AML-193 (cell line): ENCODE measurements at places on chromosomes 2 and 18.

GRCh38 chr2:233439191-233439590 lies 84.9 kb downstream of the DGKD start:
- DNase-seq, result no peak

DNA sequence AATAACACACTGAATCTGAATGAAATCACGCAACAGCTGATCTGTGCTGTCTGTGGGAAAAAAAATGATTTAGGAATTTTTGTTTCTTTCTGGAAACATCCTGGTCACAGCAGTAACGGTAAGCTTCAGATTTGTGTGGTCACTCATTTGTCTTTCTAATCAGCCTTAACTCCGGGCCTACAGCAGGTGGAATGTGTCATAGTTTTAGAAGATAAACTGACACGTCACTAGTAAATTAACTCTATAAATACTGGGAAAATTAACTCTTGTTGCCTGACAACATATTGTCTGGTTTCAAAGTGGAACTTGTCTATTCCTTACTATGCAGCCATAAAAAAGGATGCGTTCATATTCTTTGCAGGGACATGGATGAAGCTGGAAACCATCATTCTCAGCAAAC lies 58.1 kb upstream of the NCK2 start:
- no peak for DNase-seq

DNA sequence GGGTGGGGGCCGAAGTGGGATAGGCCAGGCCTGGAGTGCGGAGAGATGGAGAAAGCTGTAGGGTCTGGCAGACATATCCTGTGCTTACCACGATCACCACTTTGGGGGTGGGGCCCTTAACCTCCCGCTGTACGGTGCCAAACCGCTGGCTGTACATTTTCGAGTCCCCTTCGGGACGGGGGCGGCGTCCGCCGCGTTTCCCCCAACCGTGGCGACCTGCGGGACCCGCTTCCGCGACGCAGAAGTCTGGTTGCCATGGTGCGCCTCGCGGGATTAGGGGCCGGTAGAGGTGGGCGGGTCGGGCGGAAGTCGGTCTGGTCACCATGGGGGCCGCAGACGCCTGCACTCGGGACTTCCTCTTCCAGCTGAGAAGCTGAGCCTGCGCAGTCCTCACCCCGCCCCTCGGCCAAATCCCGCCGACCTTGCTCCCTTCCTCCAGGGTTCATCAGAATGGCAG lies at the start of gene CFAP53:
Gene CFAP53 (minus strand): TSS at position 248 of the 457 bp plus-strand sequence. CDS start 91 bp downstream, at position 157.
- DNase-seq, result peak; percentile 83

DNA sequence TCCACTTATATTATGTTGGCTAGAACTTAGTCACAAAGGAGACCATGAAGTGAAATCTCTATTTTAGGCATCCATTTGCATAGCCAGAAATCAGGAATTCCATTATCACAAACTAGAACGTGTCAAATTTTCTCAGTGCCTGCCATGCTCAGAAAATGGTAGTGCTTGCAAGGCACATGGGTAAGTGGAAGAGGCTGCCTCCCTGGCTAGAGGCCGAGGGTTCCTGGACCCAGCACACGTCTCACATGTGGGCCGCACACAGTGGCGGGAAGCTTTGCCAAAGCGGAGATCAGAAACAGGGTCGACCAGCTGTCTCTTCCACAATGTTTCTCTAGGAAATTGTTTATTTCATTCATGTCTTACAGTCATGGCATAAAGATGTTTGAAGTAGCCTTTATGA lies 42.3 kb downstream of the TRAF3IP1 start:
- DNase-seq, result no peak

GRCh38 chr18:62839874-62840713 lies 124.8 kb downstream of the PHLPP1 start:
- DNase-seq, result no peak

GRCh38 chr18:7064346-7064745 lies 53.3 kb downstream of the LAMA1 start:
- no peak for DNase-seq

DNA sequence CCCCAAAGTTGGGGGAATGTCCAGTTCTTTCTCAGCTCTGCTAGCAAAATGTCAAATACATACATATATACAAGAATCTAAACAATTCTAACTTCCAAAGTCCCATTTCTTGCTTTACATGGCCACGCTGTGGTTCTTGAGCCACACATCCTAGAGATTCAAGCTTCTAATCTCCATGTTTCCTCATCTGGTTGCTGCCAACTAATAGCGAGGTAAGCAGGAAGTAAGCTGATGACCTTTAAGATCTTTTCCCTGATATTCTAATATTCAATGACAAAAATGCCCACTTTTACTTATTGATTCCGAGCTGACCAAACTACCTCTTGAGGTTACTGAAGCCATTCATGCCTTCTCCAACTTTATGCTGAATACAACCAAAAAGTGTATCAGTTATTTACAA lies 3.3 kb downstream of the VPS54 start:
- no peak for DNase-seq

- DNase-seq, result no peak
Measured at GRCh38 chr2:117820444-117820843, 6.0 kb downstream of the DDX18 start.

- no peak for DNase-seq
Measured at GRCh38 chr18:75981102-75981501, 513.9 kb downstream of the ZNF516 start.

GRCh38 chr18:30748541-30748940 lies 294.0 kb downstream of the DSC3 start:
- peak; percentile 16 for DNase-seq

DNA sequence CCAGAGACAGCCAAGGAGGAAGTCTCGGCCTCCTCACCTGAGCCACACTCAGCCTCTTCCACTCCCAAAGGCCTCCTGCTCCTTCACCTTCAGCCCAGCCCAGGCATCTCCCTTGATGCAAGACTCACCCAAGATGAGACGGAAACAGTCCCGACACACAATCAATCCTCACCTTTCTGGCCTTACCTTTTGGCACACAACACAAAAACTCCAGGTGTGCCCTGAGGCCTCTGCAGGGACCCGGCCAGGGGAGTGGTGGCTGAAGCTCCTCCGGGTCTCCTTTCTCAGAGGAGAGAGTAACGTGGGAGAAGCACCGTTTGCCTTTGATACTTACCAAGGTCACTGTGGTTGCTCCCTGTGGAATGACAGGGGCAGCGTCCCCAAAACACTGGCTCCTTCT lies 23.8 kb upstream of the EFHD1 start:
- DNase-seq, result no peak

DNA sequence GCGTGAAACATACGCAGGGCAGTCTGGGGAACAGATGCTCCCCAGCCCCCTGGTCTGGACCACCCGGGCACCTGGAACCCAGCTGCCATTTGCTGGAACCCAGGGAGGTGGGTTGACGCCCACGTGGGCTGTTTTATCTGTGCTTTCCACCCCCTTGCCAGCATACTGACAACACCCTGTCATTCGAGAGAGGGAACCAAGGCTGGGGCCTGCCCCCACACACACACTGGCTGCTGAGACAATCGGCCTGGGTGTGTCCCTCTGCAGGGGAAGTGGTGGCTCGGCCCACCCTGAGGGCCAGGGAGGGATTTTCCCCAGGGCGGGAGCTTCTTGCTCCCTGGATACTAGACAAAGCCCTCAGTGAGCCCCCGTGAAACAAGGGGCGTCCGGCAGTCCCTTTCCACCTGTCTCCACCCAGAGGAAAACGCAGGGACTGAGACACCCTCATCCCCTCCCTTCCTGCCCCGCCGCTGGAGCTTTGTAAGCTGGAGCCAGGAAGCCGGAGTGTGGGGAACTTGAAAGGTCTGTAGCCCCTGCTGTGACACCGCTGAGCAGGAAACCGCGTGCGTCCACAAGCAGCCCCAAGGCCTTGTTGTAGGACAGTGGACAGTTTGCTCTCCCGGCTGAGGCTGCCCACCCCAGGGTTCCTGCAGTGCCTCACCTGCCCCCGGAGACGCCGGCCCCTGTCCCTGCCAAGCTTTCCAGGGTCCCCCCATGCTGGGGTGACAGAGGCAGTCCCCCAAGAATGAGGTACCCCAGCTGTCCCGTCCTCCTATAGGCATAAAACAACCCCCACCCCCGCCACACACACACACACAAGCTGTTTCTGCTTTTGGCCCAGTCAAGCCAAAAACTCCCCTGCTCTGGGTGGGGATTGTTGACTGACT lies 14.1 kb upstream of the KLF11 start:
- DNase-seq, result peak; percentile 25

- DNase-seq, result no peak
Measured at GRCh38 chr2:150403457-150403856, 84.0 kb downstream of the RND3 start.

- no peak for DNase-seq
Measured at GRCh38 chr2:227612546-227613271, 1.9 kb downstream of the SCYGR3 start.

DNA sequence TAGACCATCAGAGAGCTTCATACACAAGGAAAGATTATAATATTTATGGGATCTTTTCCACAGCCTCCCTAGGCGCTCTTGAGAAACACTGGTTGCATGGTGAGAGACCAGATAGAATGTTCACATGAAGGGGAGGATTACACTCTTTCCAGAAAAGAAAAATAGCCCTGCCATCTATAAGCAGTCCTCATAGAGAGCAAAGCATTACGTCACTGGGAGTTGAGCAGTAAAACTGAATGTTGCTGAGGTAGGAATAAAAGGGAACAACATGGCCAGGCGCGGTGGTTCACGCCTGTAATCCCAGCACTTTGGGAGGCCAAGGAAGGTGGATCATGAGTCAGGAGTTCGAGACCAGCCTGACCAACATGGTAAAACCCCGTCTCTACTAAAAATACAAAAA lies 1934.3 kb downstream of the SUCLG1 start:
- DNase-seq, result no peak

DNA sequence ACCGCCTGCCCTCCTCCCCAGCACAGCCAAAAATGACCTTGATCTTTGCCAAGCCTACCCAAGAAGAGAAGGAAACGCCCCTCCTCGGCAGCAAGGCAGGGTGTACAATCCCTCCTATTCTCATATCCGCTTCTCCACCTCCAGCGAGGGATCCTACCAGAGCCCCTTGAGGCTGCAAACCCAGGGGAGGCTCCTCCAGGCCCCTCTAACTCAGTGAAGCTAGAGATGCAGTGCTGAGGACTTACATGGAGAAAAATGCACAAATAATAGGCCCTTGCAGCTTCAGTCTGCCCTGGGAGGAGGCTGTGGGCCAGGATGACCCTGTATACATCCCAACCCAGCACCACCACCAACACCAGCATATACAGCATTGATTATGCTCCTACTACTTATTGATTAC lies 46.9 kb upstream of the POMC start:
- no peak for DNase-seq

DNA sequence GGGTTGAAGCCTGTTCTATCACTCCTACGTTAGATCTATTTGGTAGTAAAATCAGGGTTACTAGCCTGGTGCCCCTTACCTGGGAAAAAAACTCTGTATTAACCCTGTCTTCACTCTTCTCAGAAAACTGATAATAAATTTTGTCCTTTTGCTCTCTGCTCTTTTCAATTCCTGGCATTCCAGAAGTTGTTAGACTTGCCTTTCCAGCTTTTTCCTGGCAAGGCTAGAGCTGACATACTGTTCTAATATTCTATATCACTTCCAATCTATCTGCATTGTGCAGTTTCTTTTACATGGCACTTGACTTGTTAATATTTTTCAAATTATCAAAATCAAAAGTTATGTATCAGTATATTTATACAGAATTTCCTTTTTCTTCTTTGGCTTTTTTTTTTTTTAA lies 162.2 kb downstream of the FIGN start:
- DNase-seq, result no peak

GRCh38 chr2:239015901-239016675 lies 168.2 kb downstream of the TWIST2 start:
- DNase-seq, result no peak

- no peak for DNase-seq
Measured at GRCh38 chr2:132937629-132938028, 267.6 kb upstream of the LYPD1 start.

DNA sequence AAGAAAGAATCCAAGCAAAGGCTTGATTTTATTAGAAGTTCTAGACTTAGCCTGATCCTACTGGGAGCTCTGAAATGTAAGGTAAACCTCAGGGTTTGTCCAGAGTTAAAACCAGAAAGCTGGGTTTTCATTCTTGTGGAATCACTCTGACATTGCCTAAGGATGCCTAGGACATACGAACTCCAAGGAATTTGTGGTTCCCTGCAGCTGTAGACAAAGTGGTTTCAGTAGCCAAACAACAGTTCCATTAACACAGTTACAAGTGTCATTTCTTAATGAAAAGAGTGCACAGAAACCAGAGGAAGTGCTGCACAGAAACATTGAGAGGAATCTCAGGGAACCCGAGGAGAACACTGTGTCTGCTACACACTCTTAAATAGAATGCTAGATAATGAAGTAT lies 221.4 kb upstream of the ST6GAL2 start:
- DNase-seq, result no peak

DNA sequence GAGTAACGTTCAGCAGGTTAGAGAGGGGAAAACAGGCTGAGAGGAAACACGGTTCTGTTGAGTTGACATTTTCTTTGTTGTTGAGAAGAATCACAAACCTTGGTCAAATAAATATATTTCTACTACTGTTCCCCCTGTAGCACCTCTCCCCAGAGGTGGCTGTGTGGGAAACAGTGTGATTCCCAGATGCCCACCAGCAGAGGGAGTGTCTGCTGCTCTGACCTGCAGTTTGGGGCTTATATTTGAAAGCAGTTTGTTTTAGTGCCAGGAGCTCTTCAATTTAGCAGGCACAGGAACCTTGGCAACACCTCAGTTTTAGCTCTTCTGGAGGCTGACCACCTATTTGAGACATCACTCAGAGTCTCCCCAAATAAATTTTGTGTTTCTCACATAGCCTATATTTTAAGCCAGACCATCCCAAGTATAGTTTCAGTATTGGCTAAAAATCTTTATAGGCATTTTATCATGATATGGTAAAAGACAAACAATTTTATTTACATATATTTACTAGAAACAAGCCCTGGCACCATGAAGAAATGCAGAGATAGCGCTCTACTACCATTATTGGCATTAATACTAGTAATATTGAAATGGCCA lies 75.7 kb downstream of the PIK3C3 start:
- DNase-seq, result peak; percentile 10

GRCh38 chr2:180775711-180776110 lies 204.7 kb upstream of the UBE2E3 start:
- no peak for DNase-seq

DNA sequence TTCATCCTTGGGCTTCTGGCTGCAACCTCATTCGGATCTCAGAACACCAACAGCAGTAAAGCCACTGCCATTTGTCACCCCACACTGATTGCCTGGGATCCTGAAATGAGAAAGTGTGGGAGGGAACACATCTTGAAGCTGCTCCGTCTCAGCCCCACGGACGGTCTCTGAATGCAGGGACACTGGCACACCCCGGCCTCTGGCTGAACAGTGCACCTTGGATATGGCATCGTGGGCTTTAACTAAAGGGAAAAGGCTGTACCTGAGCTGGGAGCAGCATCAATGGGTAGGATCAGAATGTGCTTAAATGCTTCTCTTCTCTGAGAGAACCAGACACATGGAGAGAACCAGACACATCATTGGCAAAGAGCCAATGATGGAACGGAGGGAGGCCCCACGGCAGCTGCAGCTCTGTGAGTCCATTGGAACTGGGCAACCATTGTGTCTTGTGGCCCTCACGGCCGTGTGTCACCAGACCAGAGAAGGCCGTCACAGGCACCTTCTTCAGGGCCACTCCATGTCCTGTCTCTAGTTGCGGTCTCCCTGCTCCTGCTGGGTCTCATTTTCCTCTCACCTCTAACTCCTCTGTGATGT lies 193.4 kb upstream of the MYT1L start:
- DNase-seq, result no peak

- DNase-seq, result no peak
Measured at GRCh38 chr2:10876963-10877362, 34.8 kb upstream of the KCNF1 start.

- no peak for DNase-seq
Measured at GRCh38 chr2:47688561-47688960, 94.4 kb upstream of the MSH6 start.
